ENCODE measurements at places on chromosomes 6 and 20.

DNA sequence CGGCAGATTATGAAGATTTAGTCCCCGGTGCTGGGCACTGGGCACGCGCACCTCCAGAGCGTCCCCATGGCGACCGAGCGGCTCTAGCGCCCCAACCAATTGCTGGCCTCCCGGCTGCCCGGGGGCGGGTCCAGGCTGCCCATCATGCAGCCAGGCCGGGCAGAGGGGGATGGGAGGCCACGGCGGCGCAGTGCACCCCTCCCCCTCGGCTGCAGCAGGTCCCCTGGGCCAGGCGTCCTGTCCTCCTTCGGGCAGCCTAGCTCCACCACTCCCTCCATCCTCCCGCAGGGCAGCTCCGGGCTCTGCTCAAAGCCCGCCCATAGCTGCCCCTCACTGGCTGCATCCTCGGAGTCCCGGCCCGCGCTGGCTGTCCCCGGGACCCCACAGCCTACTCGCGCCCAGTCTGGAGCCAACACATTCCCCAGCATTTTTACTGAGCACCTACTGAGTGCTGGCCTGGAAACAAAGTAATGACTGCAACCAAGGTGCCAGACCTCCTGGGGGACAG, 99.4 kb downstream of the ASXL1 start:
- no peak for DNase-seq

DNA sequence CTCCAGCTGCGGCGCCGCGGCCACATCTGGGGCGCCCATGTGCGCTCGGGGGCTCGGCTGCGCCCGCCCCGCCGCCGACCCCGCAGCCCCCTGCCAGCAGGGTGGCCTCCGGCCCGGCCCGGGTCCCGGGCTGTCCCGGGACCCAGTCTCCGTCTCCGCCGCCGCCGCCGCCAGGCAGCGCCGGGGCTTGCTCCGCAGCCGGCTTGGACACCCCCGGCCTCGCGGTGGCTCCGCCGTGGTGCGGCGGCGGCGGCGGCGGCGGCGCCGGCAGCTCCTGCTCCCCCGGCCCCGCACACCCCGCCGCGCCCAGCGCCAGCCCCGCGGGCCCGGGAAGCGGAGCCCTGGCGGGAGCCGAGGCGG, 219 bp downstream of the ISM1 start:
- no peak for DNase-seq

- DNase-seq = no peak
Observed at GRCh38 chr6:137754866-137755265, 112.2 kb upstream of the TNFAIP3 start.

DNA sequence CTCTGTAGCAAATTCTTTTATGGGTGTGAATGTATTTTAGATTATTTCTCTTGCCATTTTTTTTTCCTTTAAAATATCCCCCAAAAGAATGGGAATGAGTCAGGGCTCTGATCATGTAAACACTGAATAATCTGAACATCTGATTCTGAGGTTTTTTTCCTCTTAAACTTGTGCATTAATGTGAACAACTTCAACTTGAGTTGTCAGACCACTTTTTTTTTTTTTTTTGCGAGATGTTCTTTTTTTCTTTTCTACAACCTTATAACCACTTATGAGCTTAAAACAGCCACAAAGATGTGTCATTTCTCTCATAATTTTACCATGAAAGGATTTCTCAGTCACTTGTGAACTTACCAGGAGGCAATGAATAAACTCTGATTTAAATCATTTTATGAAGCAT, 85.3 kb downstream of the TBC1D7 start:
- no peak for DNase-seq

DNA sequence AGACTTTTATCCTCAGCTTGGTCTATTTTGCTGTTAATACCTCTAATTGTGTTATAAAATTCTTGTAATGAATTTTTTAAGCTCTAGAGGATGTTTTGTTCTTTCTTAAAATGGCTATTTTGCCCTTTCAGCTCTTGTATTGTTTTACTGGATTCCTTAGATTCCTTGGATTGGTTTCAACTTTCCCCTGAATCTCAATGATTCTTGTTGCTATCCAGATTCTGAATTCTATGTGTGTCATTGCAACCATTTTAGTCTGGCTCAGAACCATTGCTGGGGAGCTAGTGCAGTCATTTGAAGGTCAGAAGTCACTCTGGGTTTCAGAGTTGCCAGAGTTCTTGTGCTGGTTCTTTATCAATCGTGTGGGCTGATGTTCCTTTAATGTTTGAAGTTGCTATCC, 37.1 kb downstream of the OTOR start:
- no peak for DNase-seq

DNA sequence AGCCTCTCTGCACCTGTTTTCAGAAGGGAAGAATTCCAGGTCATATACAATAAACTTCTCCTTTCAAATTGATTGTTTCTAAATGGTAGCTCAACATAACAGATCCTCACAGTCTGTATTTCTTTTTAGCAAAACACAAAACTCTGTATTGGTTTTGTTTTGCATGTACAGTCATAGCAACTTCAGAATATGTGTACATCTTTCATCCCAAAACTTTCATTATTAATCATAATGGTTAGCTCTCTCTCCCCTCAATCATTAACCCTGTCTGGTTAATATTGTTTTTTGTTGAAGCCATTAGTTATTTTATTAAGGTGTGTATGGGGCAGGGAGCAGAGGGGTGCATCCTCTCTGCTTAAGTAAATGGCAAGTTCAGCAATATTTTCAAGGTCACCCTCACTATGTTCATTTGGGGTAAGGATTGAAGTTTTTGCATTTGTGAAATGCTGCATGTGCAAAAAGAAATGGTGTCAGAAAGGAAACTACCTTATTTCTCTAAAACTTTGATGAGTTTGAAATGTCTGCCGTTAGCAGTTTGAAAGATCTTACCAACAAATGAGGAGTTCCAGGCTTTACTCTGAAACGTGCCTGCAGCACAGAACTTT, 136.8 kb upstream of the BTBD3 start:
- no peak for DNase-seq

DNA sequence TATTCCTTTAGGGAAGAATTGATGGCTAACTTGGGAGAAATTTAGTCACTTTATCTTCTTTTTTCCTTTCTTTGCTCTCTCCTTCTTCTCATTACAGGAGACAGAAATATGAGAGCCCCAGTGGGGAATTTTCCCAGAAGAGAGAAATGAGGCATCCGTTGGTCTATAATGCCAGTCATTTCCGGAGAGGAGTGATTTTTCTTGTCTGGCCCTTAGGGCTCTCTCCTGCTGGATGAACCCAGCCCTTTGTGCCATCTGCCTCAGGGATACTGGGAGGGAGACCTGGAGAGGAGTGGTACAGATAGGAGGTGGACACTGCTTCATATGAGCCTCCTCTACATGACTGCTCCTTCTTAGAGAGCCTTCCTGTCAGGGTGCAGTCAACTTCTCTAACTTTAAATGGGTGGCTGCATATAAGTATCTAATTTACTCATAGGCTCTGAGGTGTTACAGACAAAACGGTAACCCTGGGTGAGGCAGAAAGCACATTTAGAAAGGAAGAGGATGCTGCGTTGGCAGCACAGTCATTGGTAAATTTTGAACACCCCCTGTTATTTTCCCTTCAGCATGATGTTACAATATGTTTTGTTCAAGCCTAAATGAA, 21.9 kb downstream of the RIMS1 start:
- DNase-seq = no peak

GRCh38 chr20:57108218-57108617, 158.2 kb downstream of the BMP7 start:
- no peak for DNase-seq

DNA sequence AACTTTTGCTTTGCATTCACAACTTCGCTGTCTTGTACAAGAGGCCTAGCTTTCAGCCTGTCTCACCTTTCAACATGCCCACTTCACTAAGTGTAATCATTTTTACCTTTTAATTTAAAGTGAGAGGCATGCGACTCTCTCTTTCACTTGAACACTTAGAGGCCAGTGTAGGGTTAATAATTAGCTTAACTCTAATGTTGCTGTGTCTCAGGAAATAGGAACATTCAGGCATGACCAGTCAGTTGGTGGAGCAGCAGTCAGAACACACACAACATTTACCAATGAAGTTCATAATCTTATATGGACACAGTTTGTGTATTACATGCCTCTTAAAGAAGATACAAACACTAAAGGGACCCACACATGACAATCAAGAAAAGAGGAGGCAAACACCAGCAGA, 47.6 kb downstream of the HTR1B start:
- no peak for DNase-seq

DNA sequence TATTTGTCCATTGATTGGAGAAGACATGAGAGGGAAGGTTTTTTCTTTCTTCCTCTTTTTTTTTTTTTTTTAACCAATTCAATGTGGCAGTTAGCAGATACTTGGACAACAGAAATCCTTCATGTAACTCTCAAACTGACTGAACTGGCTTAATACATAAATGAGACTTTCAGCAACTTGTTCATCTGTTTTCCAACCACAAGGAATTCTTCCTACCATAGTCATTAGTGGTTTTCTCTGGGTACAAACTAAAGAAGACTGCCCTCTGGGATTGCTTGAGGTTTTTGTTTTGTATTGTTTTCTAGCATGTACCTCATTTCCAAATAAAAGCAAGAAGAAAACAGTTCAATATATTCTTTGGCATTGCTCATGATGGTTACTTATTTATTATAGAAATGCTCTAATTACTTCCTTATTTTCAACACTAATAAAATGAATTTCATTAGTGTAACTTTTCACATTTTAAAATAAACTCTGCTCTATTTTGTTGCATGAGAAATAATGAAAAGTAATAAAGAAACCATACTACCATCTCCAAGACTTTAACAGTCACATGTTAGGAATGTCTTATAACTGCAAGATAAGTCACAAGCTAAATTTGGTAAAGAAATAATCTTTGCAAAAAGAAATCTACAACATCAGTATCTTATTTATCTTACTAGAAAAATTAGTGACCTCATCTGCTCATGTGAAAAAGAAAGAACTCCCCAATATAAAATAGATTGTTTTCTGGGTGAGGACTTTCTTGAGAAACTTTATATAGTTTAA, 52.0 kb downstream of the ME1 start:
- no peak for DNase-seq

DNA sequence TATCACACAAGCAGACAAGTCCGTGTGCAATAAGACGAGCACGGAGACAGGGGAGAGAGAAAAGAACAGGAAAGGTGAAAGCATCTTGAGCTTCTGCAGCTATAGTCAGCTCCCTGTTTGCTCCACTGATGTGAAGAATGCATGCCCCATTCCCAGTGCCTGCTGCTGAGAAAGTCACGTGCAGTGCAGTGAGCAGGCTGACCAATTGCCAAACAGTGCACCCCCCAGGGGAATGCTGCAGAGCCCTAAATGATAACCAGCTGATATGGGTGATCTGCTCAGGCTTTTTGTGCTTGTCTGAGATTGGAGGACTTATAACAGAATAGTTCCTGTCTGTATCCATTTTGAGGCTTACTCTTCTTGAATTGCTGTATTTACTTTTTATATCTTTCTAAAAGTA, 121.5 kb downstream of the PACRG start:
- DNase-seq = no peak

GRCh38 chr20:56423886-56424285, 11.8 kb downstream of the CASS4 start:
- DNase-seq = no peak

DNA sequence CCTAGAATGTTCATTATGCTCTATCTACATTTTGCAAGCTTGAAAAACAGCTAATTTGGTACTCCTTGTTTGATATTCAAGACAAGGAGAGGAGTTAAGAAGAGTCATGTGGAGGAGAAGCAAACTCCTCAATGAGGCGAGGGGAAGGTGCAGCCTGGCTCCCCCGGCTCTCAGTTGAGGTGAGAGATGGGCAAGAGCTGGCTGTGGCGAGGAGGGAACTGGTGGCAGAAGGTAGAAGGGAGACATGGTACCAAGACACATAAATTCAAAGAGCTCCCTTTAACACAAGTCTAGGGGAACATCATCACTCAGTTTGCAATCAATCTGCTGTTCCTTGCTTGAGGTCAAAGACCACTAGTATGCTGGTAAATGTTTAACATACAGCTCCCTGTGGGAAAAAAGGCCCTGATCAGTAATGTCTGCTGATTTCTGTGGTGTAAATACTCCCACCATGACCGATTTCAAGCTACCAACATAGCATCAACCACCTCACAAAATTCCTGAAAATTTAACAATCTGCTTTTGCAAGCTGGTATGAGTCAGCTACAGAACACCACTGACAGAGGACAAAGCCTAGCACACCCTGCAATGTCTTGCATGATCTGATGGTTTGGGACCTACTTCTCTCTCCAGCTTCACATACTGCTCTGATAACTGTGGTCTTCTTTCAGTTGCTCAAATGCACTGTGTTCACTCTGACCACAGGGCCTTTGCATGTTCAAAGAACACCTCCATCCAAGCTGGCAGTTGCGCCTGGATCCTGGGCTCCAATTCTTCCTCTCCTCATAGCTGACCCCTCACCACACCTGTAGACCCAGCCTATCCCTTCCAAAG, 516.3 kb upstream of the CHD6 start:
- no peak for DNase-seq

- no peak for DNase-seq
Observed at GRCh38 chr6:49087369-49087768, 375.7 kb downstream of the MMUT start.

GRCh38 chr6:38131527-38131965, 312.0 kb downstream of the ZFAND3 start:
- DNase-seq = no peak

DNA sequence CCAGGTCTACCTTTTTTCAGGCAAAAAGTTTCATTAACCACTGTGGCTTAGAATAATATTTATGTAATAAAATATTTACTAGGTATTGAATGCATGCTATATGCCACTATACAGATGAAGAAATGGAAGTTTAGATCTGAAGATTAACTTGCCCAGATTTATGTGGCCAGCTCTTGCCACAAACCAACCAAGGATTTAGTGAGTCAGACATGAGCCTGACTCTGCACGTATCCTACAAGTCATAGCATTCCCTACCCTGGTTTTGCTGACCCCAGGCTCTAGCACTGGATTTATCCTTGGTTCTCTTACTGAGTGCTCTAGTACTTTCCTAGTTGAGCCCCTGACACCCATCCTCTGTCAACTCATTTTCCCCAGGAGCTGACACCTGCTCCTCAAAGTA, 75.4 kb downstream of the ANKEF1 start:
- no peak for DNase-seq

GRCh38 chr6:157337751-157338150, 14.4 kb upstream of the TMEM242 start:
- no peak for DNase-seq

- no peak for DNase-seq
Observed at GRCh38 chr6:9295644-9296043, 860.3 kb upstream of the SLC35B3 start.

DNA sequence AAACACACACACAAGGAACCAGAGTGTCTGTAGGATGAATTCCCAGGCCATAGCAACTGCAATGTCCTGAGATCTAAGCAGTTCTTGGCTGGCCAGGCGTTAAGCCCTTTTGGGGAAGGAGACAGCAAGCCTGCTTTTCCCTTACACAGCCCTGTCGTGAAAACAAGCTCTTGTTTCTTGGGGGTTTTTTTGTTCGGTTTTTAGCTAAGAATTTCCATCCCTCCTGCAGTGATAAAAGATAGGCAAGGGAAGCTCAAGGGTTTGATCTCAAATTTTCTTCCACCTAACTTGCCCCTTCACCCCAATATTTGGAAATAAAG, 1.5 kb downstream of the TNFRSF21 start:
- no peak for DNase-seq

DNA sequence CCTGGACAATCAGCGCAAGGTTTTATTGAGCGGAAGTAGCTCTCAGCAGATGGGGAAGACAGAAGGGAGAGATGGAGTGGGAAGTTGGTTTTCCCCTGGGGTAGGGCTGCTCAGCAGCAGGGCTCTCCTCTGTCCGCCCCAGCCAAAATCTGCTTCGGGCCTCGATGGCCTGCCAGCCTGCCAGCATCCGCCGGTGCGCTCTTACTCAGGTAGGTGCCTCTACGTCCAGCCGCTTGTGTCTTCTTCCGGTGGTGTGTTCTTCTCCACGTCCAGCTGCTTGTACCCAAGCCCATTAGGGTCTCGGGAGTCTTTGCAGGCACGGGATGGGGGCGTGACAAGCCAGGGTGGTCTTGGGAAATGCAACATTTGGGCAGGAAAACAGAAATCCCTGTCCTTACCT, 1340.0 kb upstream of the MAP3K7 start:
- no peak for DNase-seq
